ENCODE measurements at places on chromosomes 2 and 18.

- no peak for DNase-seq
These were observed 23.4 kb downstream of the NEMP2 start for GRCh38 chr2:190511104-190511503.

GRCh38 chr2:18398833-18399232 lies 161.6 kb downstream of the RDH14 start:
- no peak for DNase-seq

- no peak for DNase-seq
These were observed 13.8 kb upstream of the YWHAQ start for GRCh38 chr2:9644603-9645002.

- DNase-seq, result no peak
These were observed 23.5 kb upstream of the SUCLG1 start for GRCh38 chr2:84482603-84483002.

GRCh38 chr2:233049194-233049761 lies 10.9 kb upstream of the INPP5D start:
- peak; percentile 53 for DNase-seq

DNA sequence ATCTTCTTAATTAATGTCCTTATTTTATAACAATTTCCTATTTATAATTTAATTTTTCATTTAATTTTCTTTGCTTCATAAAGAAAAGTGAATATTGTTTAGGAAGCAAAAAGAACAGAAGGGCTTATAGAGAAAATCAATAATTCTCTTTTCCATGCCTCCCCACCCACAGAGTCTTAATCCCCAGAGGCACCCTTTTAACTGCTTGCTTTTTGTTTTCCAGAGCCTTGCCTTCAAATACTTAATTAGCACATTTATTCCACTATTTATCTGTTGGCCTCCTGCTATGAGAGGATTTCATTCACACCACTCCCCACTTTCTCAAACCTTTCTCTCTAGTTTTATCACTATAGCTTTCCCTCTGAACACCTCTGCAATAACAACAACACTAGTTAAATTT lies 373.6 kb downstream of the MBD2 start:
- no peak for DNase-seq

GRCh38 chr2:6408057-6408456 lies 457.6 kb downstream of the CMPK2 start:
- DNase-seq, result no peak

- peak; percentile 57 for DNase-seq
These were observed 28.4 kb upstream of the PXDN start for GRCh38 chr2:1772471-1773267.

GRCh38 chr2:70639841-70640436 lies 86.3 kb upstream of the TGFA start:
- DNase-seq, result no peak

GRCh38 chr18:27685807-27686412 lies 491.0 kb downstream of the CDH2 start:
- peak; percentile 10 for DNase-seq

GRCh38 chr18:58148954-58149471 lies 105.0 kb downstream of the NEDD4L start:
- DNase-seq, result no peak

GRCh38 chr2:8558096-8558495 lies 123.8 kb upstream of the ID2 start:
- DNase-seq, result no peak

DNA sequence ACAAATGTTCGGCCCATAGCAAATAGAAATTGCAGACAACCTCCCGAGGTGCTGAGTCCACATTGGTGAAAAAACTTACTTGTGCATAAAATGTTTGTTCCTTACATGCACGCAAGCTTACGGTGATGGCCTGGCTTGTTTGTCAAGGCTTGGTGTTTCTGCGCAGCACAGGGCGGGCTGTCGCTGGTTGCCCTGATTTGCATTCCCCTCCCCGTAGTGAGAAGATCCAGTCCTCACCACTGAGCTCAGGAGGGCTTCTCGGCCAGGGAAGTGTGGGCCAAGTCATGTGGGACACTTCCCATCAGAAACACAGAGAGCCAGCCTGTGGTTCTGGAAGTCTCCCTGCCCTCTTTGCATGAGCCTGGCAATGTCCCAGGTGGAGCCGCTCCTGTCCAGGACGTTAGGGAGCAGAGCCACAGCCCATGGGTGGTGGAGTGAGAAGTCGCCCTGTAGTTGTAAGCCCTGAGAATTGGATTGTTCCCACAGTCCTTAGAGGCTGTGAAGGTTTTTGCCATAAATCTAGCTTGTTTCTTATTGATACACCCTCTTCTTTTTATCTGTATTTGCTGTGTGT lies 152.7 kb downstream of the TWIST2 start:
- no peak for DNase-seq

GRCh38 chr2:97747285-97747684 lies 33.9 kb downstream of the ZAP70 start:
- DNase-seq, result no peak

GRCh38 chr2:71816815-71817214 lies 330.8 kb downstream of the CYP26B1 start:
- DNase-seq, result no peak

DNA sequence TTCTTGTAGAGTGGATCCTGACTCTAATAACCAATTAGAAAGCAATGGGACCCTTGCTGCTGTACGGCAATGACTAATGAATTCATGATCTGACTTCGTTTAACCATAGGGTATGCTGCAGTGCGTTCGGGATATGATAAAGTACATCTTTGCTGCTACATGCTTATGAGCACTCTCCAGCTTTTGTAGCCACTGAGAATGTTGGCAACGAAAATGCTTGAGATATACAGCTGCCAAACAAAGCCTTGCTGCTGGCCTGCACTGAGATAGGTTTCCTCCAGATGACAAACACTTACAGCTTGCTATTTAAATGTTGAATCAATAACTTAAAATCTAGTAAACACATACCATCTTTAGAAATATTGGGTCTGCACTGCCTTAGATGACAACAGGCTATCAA lies 372.4 kb upstream of the SLC8A1 start:
- no peak for DNase-seq

- DNase-seq, result no peak
These were observed 428.3 kb downstream of the MBD2 start for GRCh38 chr18:53796040-53796729.

GRCh38 chr18:366466-367061 lies 98.7 kb upstream of the THOC1 start:
- peak; percentile 32 for DNase-seq

DNA sequence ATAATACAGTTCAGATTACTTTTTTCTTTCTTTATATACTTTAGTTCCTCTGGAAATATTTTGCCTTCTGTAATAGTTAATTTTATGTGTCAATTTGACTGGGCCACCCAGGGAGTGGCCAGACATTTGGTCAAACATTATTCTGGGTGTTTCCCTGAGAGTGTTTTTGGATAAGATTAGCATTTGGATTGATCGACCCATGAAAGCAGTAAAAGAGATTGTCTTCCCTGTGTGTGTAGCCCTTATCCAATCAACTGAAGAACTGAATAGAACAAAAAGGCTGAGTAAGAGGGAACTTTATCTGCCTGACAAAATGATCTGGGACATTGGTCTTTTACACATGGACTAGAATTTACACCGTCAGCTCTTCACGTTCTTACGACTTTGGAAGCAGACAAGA lies 1190.1 kb upstream of the FAM98A start:
- no peak for DNase-seq

- no peak for DNase-seq
These were observed 50.8 kb upstream of the TWSG1 start for GRCh38 chr18:9283791-9284190.

GRCh38 chr18:24811950-24812681 lies 351.7 kb downstream of the HRH4 start:
- no peak for DNase-seq

- DNase-seq, result no peak
These were observed 13.3 kb downstream of the ST3GAL5 start for GRCh38 chr2:85875350-85876050.

GRCh38 chr2:218993345-218994315 lies at the start of gene CRYBA2:
TSS of gene CRYBA2 (minus strand) at chr2:218993422. CDS start at chr2:218993176, 246 bp downstream.
- DNase-seq, result peak; percentile 84

DNA sequence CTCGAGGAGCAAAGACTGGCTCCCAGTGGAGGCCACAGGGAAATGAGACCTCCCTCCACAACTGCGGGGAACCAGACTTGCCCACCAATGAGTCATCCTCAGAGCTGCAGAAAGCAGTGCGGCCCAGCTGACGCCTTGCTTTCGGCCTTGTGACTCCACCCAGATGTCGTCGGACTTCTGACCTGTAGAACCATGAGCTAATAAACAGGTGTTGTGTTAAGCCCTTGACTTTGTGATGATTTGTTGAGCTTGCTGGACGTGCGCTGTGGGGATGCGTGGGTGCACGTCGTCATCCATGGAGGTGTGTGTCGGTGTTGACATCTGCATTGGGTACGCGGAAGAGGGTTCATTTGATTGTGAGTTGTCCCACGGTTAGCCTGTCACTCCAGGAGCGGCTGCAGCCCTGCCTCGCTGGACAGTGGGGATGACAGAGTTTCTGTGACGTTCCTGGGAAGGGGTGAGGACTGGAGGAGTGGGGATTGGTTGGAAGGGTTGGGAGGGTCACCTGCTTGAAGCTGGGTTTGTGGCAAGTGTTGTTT lies 154.1 kb downstream of the SH3BP4 start:
- DNase-seq, result peak; percentile 24

GRCh38 chr2:127401757-127402695 lies 14.3 kb upstream of the MAP3K2 start:
- no peak for DNase-seq

DNA sequence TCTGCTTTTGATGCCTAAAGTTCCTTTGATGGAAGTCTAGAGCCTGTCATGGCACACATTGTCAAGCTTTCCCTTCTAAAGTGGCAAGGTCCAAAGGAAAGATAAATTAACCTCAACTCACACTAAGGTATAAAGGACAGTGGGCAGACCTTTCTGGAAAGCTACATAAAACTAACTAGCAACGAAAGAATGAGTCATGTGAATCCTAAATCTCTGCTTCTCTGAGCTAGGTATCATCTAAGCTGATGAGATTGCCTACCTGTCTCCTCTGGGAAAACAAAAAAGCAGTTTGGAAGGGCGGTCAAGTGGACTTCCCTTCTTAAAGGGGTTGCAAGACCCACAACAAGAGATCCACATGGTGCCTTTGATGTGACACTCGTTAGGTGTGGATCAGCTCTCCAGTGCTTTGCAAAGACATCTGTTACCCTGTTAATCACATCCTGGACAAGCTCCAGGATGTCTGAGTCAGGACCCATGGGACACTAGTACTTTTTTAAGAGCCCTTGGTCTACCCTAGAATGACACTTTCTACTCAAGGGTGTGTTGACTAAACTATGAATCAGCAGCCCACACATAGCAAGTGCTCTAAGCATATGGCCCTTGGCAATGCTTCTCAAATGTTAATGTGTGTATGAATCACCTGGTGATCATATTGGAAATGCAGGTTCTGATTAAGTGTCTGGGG lies 173.5 kb downstream of the ALK start:
- no peak for DNase-seq

GRCh38 chr2:202164411-202164810 lies 74.0 kb downstream of the SUMO1 start:
- DNase-seq, result peak; percentile 50

GRCh38 chr2:201985728-201986462 lies 47.8 kb upstream of the FZD7 start:
- no peak for DNase-seq

DNA sequence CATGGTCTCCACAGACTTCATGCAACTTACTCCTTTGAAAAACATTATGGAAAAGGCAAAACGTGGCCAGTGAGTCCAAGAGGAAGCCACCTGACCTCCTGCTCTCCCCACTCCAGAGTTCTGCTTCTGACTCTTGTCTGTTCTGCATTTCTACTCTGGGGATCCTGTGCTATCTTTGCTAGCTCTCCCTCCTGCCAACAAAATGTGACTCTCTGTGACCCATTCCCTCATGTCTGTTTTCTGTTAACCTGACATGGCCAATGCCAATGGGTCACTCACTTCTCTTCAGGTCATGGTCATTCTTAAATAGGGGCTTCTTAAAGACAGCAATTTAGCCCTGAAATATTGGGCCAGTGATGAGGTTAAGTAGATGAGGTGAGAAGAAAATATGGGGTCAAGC lies 210.3 kb downstream of the CDH20 start:
- no peak for DNase-seq

DNA sequence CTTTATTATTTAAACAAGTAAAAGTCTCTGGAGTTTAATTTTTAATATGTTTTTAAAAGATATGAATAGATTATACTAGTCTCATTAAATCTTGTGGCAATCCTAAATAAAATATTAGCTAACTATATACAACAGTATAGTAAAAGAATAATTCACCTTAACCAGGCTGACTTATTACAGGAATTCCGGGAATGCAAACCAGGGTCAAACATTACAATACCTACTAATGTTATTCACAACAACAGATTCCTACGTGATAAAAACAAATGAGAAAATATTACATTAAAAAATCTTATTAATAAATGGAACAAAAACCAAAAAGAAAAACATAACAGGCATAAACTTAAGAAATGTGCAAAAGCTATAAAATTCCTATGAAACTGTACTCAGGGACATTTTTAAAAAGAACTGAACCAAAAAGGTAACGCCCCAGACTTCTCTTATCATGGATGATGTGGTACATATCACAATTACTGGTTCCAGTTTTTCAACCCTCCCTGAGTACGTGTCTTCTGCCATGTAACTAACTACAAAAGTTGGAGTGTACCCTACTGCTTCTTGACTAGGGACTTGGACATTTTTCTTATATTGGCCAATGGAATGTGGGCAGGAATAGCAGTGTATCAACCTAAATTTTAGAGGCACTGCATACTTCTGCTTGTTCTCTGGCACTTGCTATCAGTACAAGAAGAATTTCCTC lies 20.2 kb downstream of the TTC21B start:
- DNase-seq, result no peak

DNA sequence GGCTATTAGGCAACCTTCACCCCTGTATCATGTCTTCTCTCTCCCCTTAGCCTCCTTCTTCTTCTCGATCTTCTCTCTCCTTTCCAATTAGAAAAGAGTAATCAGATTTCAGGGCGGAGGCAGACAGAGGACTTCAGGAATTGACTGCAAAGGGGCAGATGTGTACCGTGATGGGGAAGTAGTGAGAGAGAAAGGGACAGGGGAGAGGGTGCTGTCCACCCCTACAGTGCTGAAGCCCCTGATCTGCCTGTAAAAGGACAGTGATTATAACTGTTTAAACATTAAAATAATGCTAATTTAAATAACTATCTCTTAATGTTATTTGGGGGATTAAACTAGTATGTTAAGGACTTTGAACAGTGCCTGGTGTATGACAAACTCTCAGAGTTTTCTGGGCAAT lies 178.5 kb downstream of the ACTR3 start:
- peak; percentile 7 for DNase-seq

DNA sequence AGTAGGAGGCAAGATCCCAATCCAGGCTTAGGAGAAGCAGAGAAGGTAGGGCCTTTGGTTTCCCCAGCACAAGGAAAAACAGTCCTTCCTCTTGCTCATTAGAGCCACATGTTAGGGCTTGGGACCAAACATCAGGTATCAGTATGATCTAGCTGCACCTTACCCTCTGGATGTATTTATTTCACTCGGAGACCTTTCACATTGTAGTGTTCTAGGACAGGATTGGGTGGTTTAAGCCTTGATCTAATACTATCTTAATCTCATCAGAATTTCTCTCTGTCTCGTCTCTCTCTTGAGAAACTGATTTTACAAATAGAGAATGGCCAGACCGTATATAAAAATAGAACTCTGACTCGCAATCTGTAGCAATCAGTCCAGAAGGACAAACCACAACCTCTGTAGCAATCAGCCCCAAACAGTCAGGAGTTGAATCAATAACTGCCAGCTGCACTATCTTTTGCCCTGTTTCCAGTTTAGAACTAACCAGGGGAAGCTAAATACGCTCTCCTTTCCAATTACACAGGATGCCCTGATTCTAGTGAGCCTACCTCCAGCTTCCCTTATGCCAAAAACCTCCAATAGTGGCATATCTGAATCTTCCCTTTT lies 207.1 kb downstream of the TDRD15 start:
- DNase-seq, result no peak

Data from ELF-1 (cell line).